ENCODE measurements at places on chromosomes 1 and 21.

- no peak for DNase-seq
These were observed 35.5 kb downstream of the COLGALT2 start for GRCh38 chr1:184002071-184002470.

DNA sequence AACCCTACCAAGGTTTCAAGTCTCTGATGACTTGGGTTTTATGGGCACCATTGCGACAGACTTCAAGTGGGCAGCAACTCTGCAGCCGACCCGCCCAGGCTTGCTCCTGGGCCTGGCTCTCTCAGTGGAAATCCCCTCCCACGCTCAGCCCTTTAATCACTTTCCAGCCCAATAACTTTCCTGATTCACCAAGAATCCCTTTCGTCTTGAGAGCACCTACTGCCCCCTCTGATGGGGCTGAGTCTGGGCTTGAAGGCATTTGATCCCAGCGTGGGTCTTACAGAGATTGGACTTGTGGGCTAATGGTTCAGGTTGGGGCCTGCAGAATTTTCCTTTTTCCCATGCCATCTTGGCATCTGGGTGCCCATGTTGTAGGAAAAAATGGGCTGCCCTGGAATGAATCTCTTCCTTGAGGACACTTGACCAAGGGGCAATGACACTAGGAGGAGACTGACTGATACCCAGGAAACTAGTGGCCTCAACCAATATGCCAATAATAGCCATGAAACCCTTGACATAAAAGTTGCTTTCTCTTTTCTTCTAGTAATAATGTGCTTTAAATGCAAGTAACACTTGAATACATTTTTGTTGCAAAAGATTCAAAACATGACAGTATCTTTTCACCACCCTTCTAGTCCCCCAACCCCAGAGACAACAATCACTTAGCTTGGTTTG, 7.8 kb upstream of the PHLDA3 start:
- no peak for DNase-seq

DNA sequence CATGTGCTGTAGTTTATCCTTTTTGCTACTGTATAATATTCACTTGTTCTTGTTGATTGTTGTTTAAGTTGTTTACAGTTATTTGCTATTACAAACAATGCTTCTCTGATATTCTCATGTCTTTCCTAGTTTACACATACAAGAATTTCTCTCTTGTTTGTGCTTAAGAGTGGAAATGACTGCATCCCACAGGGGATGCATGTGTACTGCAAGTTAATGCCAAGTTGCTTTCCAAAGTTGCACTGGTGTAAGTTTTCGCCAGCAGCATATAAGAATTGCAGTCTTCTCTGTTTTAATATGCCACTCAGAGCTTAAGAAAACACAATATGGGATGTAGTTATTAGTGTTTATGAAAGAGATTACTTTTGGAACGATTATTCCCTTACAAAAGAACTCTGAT, 97.7 kb downstream of the NEK7 start:
- no peak for DNase-seq

DNA sequence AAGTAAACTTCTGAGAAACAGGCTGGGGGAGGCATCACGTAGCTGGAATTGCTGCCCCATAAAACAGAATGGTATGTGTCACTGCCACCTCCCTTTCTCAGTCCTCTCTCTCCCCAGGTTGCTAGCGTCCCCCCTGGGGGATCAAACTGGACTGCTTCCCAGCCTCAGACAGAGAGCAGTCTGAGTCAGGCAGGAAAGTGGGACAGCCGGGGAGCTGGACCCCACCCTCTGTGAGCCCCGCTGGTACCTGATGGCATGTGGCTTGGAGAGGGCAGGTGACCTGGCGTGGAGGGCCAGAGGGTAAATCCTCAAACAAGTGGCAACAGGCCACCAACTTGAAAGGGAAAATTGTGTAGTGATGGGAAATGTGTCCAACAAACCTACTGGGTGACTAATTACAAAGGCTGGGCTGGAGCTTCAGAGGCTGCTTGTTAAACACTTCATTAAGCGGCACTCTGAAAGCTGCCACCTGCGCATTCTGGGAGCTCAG, 1.0 kb upstream of the SFN start:
- no peak for DNase-seq
